ENCODE measurements at places on chromosomes 7 and 10. TPM values are rescaled to one million over a fixed set of nuclear protein-coding genes. Genes with fewer than 3 reads are reported as not detected.

GNAI1 gene
- 46.4 TPM for total RNA-seq

SAP25 gene
- 5.8 TPM for total RNA-seq

SLC39A12 gene
- total RNA-seq: not detected

WDR11 gene
- total RNA-seq: 79.6 TPM

STEAP2 gene
- total RNA-seq: 4.0 TPM

AKR1D1 gene
- total RNA-seq: not detected

TMEM139 gene
- total RNA-seq: 2.2 TPM

GAD2 gene
- not detected for total RNA-seq

BLOC1S2 gene
- 29.0 TPM for total RNA-seq

AS3MT gene
- total RNA-seq: 11.8 TPM

RAB19 gene
- 3.6 TPM for total RNA-seq

PLEKHS1 gene
- total RNA-seq: not detected

KCNH2 gene
- total RNA-seq: 1.1 TPM

CUZD1 gene
- total RNA-seq: 0.50 TPM

SH2D4B gene
- 0.13 TPM for total RNA-seq

CTBP2 gene
- 53.2 TPM for total RNA-seq

ASIC3 gene
- 2.2 TPM for total RNA-seq

CHST15 gene
- 11.7 TPM for total RNA-seq

PODXL gene
- total RNA-seq: 717 TPM

PNLIP gene
- not detected for total RNA-seq
